Activated B cell treated with CpG ODN at 0.5 μM for 24 hours (primary cell): ENCODE measurements at places on chromosomes 16 and 17. TPM values are rescaled to one million over a fixed set of nuclear protein-coding genes. Genes with fewer than 3 reads are reported as not detected.

DNA sequence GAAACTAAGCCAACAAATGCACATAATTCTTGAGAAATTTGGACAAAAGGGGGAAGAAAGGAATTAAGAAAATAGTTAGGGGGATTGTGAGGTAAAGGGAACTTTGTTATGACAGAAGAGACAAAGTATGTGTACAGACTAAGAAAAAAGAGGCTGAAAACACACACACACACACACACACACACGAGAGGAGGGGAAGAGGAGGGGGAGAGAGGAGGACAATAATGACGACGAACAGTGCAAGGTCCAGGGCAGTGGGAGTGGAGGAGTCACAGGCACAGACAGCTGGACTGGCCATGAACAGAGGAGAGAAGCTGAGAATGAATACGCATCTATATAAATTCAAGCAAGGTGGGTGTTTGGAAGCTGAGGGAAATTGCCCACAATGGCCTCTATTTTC lies 44.6 kb downstream of the MARVELD3 start:
- H3K36me3 ChIP-seq: peaks cover 80% of the 10 kb centered on the region
- H3K27me3 ChIP-seq: no peaks in the 10 kb centered on the region
- no peak for DNase-seq
- no peaks in the 10 kb centered on the region for H3K4me1 ChIP-seq
- no peak overlapping the region for H3K27ac ChIP-seq

GRCh38 chr16:67407176-67407787 lies 9.0 kb downstream of the ZDHHC1 start:
- no peak overlapping the region for H3K4me3 ChIP-seq
- H3K27ac ChIP-seq: no peak overlapping the region
- H3K27me3 ChIP-seq: peaks cover 1% of the 10 kb centered on the region

KRT20 gene
- total RNA-seq: not detected in 2 replicates

PSMD12 gene
- 47.3 and 54.6 TPM in 2 replicates for total RNA-seq
